ENCODE measurements at places on chromosomes 1 and 21. TPM values are rescaled to one million over a fixed set of nuclear protein-coding genes. Genes with fewer than 3 reads are reported as not detected.

The LDLRAD2 gene
- total RNA-seq = not detected

The LRRIQ3 gene
- total RNA-seq = 0.31 TPM

The ZBTB8B gene
- total RNA-seq = not detected

- H3K4me1 ChIP-seq = no peaks in the 10 kb centered on the region
- DNase-seq = no peak
- H3K27ac ChIP-seq = no peak overlapping the region
- H3K36me3 ChIP-seq = no peaks in the 10 kb centered on the region
Measured at GRCh38 chr1:196317535-196318522, 290.4 kb downstream of the KCNT2 start.

The FMO5 gene
- 0.17 TPM for total RNA-seq

DNA sequence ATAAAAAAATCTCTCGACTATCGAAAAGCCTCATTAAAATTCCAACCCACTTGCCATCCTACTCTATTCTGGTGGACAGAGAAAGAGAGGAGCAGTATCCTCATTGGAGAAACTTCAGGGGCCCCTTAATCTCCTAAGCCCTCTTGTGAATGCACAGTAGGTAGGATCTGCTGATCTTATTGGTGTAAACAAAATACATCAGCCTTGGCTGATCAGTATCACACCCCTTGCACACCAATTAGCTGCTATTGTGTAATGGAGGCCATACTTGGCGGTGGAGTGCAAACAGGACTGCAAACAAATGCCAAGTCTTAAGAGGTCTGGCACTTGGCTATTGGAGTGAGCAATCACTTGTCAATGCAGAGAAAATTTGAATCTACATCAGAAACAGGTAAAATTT lies 15.7 kb downstream of the VCAM1 start:
- H3K36me3 ChIP-seq = no peaks in the 10 kb centered on the region
- H3K27me3 ChIP-seq = no peaks in the 10 kb centered on the region
- no peak for DNase-seq

- H3K27me3 ChIP-seq = no peaks in the 10 kb centered on the region
Measured at GRCh38 chr21:40141621-40142020, 274.4 kb downstream of the PCP4 start.

The GUCA2A gene
- not detected for total RNA-seq

The CTH gene
- total RNA-seq = 13.7 TPM

- H3K4me1 ChIP-seq = no peaks in the 10 kb centered on the region
- peaks cover 42% of the 10 kb centered on the region for H3K27me3 ChIP-seq
- peak; percentile 22 for DNase-seq
- H3K36me3 ChIP-seq = no peaks in the 10 kb centered on the region
- H3K4me3 ChIP-seq = no peak overlapping the region
Measured at GRCh38 chr1:110155878-110156522, 5.7 kb downstream of the SLC6A17 start.

The OBSCN gene
- 15.0 TPM for total RNA-seq

GRCh38 chr21:26877018-26877417 lies 31.8 kb upstream of the ADAMTS1 start:
- DNase-seq = no peak
- H3K4me3 ChIP-seq = no peak overlapping the region

- H3K27ac ChIP-seq = no peak overlapping the region
- H3K4me1 ChIP-seq = peaks cover 25% of the 10 kb centered on the region
- H3K36me3 ChIP-seq = no peaks in the 10 kb centered on the region
Measured at GRCh38 chr1:16075337-16076030, 2.0 kb upstream of the FAM131C start.

- H3K27me3 ChIP-seq = no peaks in the 10 kb centered on the region
- DNase-seq = peak; percentile 36
- peaks cover 30% of the 10 kb centered on the region for H3K4me1 ChIP-seq
- peaks cover 42% of the 10 kb centered on the region for H3K36me3 ChIP-seq
- peak overlapping the region; percentile 63 for H3K4me3 ChIP-seq
- peak overlapping the region; percentile 81 for H3K27ac ChIP-seq
Measured at GRCh38 chr1:11062965-11063401, 3.2 kb upstream of the SRM start.

Measured in activated T-helper 1 cell treated with anti-CD3 and anti-CD28 coated beads, Interleukin-12 subunit alpha, Interleukin-12 subunit beta, Interleukin-2, Interleukin-4 antibody, amounts not matched to agents 30 ng/mL and 10 ng/mL and 1 ng/mL, durations not matched to agents 14 hours and 24 hours and 36 hours (primary cell).